ENCODE measurements at places on chromosomes 5 and 9.

DNA sequence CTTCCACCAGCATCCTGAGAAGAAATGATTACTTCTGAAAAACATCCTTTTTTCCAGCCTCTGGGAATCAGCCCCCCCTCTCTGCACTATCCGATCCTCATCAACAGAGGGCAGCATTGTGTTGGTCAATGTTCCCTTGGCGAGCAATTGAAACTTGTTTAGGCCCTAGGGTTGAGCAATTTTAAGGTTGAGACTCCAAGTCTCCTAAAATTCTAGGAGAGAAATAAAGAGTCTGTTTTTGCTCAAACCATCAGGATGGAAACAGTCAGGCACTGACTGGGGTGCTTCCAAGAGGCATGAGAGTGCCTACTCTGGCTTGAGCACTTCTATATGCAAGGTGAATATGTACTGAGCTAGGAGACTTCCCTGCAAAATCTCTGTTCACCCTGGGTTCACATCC, 12.4 kb upstream of the CYFIP2 start:
- DNase-seq: no peak

DNA sequence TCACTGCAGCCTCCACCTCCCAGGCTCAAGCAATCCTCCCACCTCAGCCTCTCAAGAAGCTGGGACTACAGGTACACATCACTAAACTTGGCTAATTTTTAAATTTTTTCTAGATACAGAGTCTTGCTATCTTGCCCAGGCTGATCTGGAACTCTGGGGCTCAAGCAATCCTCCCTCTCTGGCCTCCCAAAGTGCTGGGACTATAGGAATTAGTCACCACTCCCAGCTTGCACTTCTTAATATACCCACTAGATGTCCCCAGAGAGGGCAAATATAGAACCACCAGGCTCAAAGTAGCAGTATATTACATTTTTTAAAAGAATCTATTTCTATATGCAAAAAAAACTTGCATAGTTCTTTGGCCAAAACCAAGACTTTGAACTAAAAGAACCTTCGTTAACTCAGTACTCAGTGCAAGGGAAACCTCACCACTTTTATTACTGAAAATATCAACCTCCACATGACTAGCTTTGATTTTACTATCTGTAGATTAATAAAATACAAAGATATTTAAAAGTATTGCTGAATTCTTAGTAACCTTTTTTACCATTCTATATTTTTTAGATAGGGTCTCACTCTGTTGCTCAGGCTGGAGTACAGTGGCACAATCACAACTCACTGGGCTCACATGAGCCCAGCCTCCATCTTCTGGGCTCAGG, 25.8 kb upstream of the HSD17B3 start:
- no peak for DNase-seq

- DNase-seq: no peak
Observed at GRCh38 chr9:89012294-89013042, 21.2 kb downstream of the S1PR3 start.

- no peak for DNase-seq
Observed at GRCh38 chr5:105907016-105907415, 1763.7 kb downstream of the EFNA5 start.

GRCh38 chr9:16728137-16728508, 142.3 kb downstream of the BNC2 start:
- DNase-seq: no peak

DNA sequence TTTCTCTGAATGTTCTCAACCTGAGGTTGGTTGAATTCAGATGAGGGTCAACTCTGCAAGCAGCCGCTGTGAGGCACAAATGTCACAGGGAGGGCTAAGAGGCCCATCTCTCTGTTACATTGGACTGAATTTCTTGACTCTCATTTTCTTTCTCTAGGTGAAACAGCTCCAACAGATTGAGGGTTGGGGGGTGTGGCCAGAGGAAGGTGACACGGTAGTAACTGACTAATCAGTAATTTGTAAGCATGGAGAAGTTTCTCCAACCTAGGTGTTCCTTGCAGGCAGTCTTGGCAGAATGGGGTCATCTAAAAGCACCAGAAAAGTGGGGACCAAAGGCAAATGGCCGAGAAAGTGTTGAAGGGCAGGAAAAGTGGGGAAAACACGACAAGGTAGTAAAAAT, 16.8 kb downstream of the CCT5 start:
- DNase-seq: no peak

DNA sequence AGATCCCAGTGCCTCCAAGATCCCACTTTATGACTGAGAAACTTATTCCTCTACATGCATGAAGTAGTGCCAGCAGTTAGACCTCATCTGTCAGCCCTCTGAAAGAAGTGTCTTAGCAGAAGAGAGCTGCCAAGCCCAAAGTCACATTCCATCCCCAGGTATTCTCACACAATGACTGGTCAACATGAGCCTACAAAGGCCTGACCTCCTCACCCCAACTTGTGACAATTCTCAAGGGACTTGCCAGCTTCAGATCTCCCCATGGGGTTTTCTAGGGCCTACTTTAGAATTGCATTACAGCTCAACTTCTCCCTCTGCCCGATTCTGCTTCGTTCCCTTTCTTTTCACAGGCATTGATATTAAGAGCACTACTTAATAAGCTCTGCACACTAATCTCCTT, 393.8 kb upstream of the SLC30A5 start:
- no peak for DNase-seq

GRCh38 chr5:43039471-43040286, 440 bp downstream of the ANXA2R start:
- DNase-seq: no peak

DNA sequence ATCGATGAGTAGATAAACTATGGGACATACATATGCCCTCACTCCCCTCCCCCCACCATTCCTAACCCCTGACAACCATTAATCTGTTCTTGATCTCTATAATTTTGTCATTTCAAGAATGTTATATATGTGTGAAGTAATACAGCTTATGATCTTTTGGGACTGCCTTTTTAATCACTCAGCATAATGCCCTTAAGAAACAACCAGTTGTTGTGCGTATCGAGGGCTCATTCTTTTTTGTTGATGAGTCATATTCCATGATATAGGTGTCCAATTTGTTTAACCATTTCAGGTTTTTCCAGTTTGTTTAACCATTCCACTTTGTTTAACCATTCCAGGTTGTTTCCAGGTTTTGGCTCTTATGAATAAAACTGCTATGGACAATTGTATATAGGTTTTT, 75.6 kb downstream of the ARHGEF28 start:
- no peak for DNase-seq

GRCh38 chr9:137688725-137689124, 69.9 kb downstream of the EHMT1 start:
- no peak for DNase-seq

DNA sequence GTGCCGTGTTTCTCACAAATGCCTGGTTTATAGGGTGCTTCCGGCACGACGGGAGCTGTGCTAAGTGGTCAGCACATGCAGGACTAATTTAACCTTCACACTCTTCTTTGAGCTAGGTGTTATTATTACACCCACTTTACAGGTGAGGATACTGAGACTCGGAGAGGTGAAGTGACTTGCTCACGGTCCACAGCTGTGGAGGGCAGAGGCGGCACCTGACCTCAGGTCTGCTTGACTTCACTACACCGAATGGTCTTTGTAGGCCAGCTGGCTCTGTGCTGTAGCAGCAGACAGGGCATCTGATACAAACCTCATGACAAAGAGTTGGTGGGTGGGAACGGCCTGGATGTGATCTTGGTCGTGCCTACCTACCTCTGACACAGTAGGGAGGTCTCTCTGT, 102.0 kb upstream of the BOD1 start:
- no peak for DNase-seq

DNA sequence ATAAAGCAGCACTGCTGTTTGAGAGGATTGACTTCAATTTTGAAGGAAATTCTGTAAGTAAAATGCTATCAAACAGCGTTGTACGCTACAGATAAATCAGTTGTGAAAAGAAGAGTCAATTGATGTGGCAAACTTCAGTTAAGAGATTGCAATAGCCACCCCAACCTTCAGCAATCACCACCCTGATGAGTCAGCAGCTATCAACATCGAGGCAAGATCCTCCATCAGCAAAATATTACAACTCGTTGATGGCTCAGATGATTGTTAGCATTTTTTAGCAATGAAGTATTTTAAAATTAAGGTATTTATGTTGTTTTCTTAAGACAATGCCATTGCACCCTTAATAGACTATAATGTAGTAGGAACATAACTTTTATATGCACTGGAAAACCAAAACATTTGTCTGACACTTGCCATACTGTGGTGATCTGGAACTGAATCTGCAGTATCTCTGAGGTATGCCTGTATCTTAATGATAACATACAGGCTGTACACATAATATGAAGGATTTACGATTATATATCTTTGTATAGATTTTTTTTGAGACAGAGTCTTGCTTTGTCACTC, 47.5 kb downstream of the VPS13A start:
- no peak for DNase-seq

GRCh38 chr5:143660625-143661024, 151.3 kb upstream of the HMHB1 start:
- DNase-seq: no peak

DNA sequence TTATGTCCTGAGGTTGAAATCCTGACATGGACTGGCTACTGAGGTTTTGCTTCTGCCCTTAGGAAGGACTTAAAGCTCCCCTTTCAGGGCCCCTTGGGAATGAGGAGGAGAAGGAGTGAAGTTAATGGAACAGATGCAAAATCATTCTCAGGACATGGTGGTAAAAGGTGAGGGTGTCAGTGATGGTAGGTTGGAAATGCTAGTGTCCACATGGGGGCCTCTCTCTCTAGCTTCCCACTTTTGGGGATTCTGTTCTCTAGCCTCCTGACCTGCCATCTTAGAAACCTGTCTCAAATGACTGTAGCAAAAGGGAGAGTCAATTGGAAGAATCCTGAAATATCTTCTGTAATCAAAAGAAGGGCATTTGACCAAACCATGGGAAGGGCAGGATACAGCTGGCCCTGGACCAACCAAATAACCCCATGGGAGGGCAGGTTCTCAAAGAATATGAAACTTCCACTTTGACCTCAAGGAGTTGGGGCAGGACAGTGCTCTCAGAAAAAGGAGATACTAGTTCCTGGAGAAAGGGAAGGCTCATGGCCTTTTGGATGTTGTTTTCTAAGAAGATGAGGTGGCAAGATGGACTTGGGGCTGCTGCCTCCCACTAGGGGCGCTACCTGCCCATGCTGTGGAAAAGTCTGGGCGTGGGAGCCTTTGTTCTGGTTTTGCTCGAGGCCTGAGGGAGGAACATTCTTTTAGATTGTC, 21.2 kb upstream of the MLANA start:
- no peak for DNase-seq

DNA sequence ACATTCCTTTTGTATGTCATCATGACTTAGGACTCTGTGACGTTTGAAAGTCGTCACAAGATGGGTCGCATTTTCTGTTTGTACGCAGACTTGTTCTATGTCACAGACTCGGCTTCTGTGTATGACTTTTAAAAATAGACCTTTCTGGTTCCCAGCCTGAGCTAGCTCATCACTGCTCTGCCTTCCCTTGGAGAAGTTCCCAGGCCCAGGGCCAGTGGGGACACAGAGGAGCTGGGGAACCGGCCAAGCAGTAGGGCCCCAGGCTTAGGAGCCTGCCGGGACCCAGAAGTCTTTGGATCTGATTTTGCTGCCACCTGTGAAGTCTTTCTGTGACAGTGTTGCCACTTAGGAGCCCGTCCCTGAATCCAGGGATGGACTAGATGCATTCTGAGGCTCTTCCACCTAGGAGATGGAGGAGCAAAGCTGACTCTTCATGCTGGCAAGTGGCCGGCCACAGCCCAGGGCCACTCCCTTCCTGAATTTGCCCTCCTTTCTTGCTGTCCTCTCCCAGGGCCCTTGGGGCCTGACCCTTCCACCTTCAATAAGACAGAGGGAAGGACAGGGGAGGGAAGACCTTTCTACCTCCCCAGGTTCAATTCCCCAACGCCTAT, 18.1 kb upstream of the UBE2QL1 start:
- no peak for DNase-seq

GRCh38 chr5:68255305-68256120, 40.0 kb downstream of the PIK3R1 start:
- no peak for DNase-seq

DNA sequence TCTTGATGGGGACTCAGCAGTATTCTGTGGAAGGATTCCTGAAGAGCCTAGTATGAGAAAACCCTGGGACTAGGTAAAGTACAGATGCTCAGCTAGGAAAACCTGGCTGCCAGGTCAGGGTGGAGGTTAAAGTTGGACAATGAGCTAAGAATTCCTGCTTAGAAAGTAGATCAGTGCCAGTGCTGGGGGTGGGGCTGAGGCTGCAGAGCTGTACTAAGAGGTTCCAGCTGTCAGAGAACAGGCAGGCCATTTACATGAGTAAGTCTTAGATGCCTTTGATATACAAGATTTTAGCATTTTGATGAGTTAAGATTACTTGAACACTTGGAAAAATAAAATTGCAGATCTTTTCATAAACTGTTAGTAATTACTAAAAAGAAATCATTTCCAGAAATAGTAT, 332.3 kb upstream of the NUDT12 start:
- no peak for DNase-seq

DNA sequence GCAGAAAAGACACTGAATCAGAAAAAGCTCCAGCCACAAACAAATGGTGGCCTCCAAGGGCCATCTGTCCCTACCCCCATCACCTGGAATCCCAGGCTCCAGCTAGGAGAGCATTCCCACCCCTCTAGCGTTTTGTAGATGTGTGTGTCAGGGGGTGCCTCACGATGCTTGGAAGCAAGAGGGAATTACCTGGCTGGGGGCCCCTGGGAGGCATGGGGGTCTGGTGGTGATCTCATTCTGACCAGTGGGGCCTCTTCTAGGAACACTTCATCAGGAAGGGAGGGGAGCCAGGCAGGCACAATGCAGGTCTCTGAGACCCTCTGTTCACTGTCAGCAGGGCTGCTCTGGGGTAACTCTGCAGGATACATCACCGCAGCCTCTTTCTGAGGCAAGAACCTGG, 6.0 kb downstream of the SHROOM1 start:
- DNase-seq: no peak

GRCh38 chr9:112890106-112891081, at the start of gene SLC46A2:
Gene SLC46A2, minus strand, starts transcription at chr9:112890876. Its CDS starts 195 bp downstream, at chr9:112890681.
- no peak for DNase-seq

GRCh38 chr5:51172903-51173626, 210.2 kb upstream of the ISL1 start:
- no peak for DNase-seq

DNA sequence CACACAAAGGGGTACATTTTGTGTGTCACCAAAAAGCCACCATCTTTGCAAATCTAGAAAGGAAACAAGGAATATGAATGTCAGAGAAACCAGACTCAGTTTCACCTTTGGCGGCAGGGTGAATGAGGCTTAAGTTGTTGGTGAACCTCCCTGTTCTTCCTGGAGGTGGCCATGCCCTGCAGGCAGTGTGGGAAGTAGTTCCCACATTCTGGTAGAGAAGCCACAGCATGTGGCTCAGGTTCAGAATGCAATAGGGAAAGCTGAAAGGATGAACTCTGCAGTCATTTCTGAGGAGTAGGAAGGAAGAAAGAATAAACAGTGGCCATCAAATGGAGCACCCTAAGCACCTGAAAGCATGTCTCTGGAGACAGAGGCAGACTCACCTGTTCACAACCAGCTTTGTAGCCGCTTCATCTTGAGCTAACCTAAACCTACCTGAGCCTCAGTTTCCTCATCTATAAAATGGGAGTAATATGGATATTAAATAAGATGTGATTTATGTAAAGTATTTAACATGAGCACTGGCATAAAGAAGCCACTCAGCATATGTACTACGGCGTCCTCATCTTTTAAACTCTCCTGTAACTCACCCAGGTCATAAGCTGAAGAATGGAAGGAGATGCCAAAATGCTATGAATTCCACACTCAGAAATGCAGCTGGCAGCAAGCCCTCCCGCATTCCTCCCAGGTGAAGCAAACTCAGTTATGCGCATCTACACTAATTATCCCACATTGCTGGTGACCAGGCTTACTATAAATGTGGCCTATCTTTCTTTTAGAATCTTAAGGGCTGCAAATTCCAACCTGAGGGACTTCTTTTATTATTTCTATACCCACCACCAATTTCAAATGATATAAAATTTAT, 86.0 kb downstream of the ZNF608 start:
- DNase-seq: no peak

- no peak for DNase-seq
Observed at GRCh38 chr5:151196556-151197290, 27.2 kb downstream of the CCDC69 start.
